Peyer's patch (tissue), 4 donors: ENCODE measurements at places on chromosomes 13 and 19.

- DNase-seq, result no peak
Measured at GRCh38 chr13:111584101-111584672, 263.7 kb downstream of the TEX29 start.

- no peak for DNase-seq
Measured at GRCh38 chr19:18493440-18494266, 28.2 kb downstream of the ELL start.

DNA sequence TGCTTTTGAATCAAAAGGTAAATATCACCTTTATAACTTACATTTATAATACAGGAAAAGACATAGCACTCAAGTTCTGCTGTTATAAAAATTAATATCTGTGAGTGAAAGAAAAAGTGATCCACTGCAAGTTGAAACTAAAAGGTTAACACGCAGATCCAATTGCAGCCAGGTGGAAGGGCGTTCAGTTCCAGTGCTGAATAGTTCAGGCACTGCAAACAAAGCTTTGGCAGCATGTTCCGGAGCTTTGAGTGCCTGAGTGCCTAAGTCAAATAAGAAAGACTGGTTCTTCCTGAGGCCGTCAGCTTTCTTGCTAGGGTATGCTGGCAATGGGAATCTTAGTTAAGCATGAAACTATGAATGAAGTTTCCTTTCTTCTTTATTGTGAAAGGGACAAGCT lies 200.3 kb downstream of the LMO7 start:
- DNase-seq, result no peak

- DNase-seq, result no peak
Measured at GRCh38 chr13:86976521-86977324, 694.4 kb upstream of the SLITRK5 start.

- no peak for DNase-seq
Measured at GRCh38 chr13:32125751-32126150, 94.2 kb downstream of the FRY start.

- DNase-seq, result no peak
Measured at GRCh38 chr19:47414469-47414868, 4.9 kb downstream of the MEIS3 start.

- DNase-seq, result no peak
Measured at GRCh38 chr19:58085348-58085875, 12.6 kb downstream of the ZSCAN18 start.

- no peak for DNase-seq
Measured at GRCh38 chr19:32928806-32929205, 43.0 kb downstream of the CEP89 start.

- DNase-seq, result no peak
Measured at GRCh38 chr13:31100721-31101120, 61.0 kb downstream of the HSPH1 start.

DNA sequence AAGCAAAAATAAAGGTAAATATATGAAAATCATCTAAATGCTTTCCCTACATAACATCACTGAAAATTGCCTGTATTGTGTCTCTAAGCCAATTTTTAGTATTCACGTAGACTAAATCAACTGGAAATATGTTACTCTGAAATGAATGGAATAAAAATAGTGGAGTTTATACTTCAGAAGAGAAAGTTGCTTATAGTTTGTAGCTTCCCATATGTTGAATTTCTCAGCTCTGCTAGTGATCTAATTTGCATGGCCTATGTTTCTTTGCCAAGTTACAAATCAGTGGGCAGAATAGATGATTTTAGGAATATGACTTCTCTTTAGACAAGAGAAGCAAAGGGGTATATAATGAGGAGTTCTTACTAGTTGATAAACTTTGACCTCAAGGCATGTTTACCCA lies 850.2 kb downstream of the OLFM4 start:
- DNase-seq, result no peak

- DNase-seq, result no peak
Measured at GRCh38 chr19:2326699-2327360, 1.6 kb downstream of the LSM7 start.

DNA sequence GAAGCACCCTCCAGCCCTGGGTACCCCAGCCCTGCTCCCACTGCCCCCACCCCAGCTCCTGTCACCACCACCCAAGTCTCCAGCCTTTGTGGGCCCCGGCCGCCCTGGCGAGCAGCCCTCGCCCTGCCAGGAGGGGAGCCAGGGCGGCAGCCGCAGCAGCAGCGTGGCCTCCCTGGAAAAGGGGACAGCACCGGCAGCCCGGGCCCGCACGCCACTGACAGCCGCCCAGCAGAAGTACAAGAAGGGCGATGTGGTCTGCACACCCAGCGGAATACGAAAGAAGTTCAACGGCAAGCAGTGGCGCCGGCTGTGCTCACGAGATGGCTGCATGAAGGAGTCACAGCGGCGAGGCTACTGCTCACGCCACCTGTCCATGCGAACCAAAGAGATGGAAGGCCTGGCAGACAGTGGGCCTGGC lies 3.9 kb downstream of the CIC start:
- no peak for DNase-seq

- no peak for DNase-seq
Measured at GRCh38 chr13:97781891-97782305, 171.6 kb upstream of the IPO5 start.

DNA sequence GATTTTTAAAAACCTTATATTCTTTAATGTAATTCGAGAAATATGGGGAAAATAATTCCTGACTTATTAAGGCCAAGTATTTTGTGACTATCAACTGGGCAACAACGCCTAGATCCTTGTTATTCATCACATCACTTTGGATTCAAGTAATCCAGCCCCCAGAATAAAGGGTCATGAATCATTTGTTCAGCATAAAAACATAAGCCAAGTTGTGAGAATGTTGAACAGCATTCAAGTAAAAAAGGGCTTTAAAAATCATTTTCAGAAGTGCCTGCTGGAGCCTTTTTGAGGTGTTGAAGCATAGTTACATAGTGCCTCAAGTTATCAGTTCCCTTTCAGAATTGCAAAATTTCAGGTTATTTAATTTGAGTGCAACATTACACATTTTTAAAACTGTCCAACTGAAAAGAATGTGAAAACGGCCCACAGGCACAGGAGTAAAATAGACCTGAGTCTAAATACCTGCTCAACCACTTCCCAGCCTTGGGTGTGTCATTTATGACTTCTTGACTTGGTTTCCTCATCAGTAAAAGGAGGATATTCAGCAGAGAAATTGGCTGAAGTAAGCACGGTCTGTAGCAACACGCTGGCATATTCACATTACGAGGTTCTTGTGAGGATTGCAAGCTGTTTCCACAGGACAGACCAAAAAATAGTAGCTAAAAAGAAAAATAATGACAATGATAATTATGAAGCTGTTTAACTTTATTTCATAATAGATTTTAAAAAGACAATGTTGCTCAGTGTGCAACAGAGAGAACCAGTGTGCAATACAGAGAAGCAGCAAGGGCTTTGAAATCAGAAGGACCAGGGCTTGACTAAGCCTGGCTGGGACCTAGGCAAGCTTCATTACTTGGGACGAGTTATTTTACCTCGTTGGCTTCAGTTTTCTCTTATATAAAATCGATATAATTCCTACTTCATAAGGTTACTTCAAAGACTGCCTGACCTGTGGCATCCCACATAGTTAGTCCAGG lies 56.6 kb downstream of the MBNL2 start:
- no peak for DNase-seq

- no peak for DNase-seq
Measured at GRCh38 chr13:98524391-98524790, 52.5 kb downstream of the STK24 start.

GRCh38 chr13:20658451-20659040 lies 45.0 kb upstream of the IL17D start:
- DNase-seq, result no peak

DNA sequence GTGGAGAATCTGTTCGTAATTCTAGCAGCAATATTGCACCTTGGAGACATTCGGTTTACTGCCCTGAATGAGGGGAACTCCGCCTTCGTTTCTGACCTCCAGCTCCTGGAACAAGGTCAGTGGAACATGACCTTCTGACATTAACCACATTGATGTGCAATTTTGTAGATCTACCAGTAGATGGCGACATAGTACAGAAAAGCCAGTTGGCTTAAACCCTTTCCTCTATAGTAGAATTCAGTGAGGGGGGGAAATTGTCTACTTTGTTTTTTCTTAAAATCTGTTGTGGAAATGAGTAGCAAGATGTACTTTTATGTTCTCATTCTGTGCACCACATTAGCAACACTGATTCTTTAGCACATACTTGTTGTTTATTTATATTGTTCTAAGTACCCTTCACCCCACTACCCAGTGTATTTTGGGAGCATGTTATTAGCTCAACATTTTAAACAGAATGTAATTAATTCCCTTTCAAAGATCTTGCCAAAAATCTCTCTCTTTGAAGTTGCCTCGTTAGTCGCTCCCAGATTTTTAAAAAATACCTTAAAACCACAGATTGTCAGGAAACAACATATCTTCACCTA lies 332.2 kb downstream of the MYO16 start:
- peak; percentile 57 for DNase-seq

- no peak for DNase-seq
Measured at GRCh38 chr13:109885235-109885634, 98.9 kb upstream of the IRS2 start.
